ENCODE measurements at places on chromosomes 5 and 9.

GRCh38 chr5:30804739-30805505 is 388.6 kb upstream of the CDH6 start:
- no peak for DNase-seq

DNA sequence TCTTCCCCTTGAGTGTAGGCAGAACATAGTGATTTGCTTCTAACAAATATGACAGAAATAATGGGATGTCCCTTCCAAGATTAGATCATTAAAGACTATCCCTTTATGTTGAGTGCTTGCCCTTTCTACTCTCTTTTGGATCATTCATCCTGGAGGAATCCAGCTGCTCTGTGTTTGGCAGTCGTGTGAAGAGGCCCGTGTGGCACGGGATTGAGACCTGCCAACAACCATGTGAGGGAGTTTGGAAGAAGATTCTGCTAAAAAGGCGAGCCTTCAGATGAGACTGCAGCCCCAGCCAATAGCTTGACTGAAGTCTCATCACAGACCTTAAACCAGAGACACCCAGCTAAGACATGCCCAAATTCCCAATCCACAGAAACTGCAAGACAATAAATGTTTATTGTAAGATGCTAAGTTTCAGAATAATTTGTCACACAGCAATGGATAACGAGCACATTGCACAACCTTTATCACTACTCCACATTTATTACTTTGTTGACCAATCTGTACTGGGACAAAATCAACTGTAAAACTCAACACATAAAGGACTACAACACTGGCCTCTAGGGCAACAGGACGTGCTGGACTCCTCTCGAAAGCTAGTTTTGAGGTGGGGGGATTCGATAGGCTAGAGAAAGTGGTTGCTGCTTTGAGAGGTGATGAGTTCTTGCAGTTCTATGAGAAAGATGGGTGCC is 42.8 kb downstream of the ANGPTL2 start:
- no peak for DNase-seq

- no peak for DNase-seq
Measured at GRCh38 chr5:170504616-170505266, 921 bp downstream of the KCNIP1 start.

DNA sequence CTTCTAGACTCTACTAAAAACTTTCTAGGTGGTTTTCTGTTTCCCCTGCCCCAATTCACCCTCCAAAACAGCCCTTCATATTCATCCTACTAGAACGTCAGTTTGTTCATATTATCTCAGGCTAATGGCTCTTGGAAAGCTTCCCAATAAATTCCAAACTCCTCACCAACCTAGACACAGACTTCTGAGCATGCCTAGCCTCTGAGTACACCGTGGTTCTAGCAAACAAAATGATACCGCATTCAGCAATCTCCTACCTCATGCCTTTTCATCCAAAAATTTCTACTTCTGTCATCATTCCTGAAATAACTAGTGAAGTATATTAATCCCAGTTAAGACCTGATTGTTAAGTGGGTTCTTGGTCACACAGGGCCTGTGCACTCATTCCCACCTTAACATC is 46.5 kb upstream of the NR5A1 start:
- peak; percentile 82 for DNase-seq
